Occipital lobe (tissue), 3 donors: ENCODE measurements at places on chromosomes 2 and 18.

DNA sequence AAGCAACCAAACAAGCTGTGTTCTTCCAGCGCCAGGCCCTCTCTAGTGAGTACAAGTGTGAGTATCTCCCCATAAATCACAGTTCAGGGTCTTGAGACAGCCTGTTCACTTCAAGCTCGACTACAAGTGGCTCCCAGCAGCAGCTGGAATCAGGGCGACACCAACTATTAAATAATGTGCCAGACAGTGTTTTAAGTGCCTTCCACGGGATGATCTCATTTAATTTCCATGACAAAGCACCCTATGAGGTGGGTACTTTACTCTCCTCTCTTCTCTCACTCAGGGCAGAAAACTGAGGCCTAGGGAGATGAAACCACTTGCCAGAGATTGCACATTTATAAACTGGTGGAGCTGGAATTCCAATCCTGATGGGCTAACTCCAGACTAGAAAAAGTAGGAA lies 2.6 kb upstream of the FAM136A start:
- DNase-seq, result no peak

DNA sequence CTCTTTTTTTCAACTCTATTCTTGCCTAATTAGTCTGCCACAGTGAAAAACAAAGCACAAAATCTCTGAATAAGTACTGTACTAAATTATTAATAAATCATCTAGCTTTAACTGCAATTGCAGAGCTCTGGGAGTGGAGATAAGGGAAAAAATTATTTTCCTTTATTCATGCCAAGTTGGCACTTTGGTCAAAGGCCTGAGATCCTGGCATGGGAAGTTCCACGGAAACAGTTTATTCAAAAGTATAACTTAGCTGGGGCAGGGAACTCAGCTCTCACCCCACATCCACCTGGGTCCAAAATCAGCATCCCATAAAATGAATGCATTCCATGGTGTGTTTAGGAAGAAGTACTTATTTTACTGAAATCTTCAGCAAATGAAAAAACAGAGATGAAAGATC lies 185.2 kb upstream of the APCDD1 start:
- DNase-seq, result no peak

DNA sequence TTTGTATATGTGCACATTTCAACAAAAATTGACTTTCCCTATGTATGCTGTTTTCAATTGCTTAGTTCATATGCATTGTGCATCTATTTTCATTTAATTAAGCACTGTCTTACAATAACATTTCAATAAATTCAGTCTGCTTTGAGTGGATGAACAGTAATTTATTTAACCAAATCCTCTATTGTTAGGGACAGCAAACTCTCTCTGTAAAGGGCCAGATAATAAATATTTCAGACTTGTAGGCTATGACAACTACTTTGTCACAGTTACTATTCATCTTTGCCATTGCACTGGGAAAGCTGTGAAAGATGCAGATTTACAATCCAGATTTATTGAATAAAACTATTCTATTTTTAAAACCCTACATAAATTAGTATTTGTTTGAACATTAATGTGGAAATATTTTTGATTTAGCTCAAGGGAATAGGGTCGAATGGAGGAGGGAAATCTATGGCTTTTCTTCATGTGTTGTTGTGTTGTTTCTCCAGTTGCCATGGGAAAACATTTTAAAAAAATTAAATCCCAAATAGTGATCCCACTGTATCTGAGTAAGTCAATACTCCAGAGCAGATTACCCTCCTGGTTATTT lies 14.2 kb upstream of the RAB27B start:
- DNase-seq, result no peak

DNA sequence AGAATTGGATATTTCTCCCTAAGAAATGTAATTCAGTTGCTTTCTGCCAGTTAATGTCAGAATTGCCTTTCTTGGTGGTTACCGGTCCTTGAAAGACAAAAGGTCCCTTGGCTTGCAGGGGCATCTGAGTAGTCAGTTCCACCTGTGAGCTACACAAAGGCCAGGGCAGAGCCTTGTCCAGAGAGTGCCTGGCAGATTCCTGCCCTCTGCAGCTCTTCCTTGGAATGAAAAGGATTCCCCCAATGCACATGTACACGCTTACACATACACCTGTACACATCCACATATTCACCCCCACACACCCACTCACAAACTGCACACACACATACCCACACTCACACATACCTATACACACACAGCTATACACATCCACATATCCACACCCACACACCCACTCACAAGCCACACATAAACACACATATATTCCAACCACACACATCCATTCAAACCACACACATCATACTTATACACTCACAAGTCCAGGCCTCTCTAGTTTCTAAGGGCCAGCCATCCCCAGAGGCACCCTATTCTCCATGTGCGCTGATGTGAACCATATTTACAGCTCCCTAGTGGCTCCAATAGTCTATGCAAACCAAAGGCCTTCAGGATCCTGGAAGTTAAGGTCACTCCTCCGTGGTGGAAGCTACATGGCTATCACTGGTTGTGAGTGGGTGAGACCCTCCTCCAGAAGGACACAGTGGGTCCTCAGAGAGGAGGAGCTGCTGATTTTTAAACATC lies 9.6 kb downstream of the CYRIA start:
- no peak for DNase-seq

GRCh38 chr2:225452677-225453076 lies 53.2 kb downstream of the NYAP2 start:
- no peak for DNase-seq

- no peak for DNase-seq
Measured at GRCh38 chr2:43285987-43286386, 59.6 kb upstream of the ZFP36L2 start.

GRCh38 chr18:42126586-42126985 lies 171.6 kb downstream of the PIK3C3 start:
- DNase-seq, result no peak

- DNase-seq, result no peak
Measured at GRCh38 chr2:172249334-172249733, 146.6 kb upstream of the DLX2 start.

DNA sequence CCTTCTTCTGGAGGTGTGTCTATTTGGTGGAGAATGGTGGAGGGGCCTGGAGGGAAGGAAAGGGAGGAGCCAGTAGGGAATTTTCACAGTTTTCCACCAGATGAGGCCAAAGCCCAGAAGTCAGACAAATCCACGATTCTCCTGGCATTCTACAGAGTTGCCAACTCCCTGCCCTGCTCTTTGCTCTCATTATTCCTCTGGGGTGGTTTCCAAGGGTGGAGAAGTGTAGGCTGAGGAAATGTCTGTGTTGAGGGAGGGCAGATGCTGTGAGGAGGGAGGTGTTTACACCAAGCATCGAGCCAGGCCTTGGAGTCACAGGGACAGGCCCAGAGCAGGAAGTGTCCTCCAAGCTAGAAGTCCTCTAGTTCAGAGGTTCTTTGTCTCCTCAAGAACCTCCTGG lies 124.1 kb upstream of the LGALSL start:
- no peak for DNase-seq

DNA sequence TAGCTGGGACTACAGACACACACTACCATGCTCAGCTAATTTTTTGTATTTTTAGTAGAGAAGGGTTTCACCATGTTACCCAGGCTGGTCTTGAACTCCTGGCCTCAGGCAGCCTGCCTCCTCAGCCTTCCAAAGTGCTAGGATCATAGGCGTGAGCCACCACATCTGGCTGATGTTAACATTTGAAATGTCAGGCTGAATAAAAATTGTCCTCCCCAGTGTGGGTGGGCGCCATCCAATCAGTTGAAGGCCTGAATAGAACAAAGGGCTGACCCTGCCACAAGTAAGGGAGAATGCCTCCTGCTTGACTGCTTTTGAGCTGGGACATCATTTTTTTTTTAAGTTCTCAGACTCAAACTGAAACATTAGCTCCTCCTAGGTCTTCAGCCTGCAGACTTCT lies 21.0 kb upstream of the RHOB start:
- DNase-seq, result no peak

GRCh38 chr2:96870626-96871255 lies 861 bp upstream of the SEMA4C start:
- DNase-seq, result peak; percentile 33

DNA sequence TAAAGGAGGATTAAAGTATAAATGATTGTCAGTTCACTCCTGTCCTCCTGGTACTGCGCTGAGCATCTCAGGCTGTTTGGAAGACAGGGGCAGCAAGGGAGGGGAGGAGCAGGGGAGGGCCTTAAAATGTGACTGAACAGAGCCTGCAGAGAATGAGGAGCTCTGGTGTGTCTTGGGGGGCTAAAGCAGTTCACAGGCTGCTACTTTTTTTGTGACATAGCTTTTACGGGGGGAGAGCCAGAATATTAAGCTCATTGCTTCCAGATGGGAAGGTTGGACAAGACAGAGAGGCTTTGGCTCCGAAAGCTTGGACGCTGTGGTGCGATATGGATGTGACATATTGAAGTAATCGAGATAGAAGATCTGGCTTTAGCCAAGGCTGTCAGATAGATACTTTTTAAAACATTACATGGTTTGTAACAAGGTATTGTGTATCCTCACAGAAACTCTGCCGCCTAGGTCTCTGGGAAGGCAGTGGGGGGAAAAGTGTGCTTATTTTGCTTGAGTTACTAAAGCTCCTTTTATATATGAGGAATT lies 40.5 kb downstream of the RDH14 start:
- no peak for DNase-seq

DNA sequence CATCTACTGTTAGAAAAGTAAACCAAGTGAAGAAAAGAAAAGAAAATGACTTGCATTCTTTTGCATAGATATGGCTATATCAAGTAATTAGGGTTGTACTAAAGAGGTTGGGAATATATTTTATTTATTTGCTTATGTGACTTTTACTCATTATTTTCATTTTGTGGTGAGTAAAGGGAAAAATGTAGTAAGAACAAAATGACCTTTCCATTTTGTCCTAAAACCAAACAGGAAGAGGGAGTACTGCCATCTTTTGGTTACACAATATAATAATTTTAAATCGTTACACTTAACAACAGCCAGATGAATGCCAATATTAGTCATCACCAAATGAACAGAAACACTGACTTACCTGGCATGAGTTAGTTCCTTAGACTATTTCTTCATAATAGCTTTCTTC lies 47.3 kb upstream of the NDUFV2 start:
- DNase-seq, result no peak

DNA sequence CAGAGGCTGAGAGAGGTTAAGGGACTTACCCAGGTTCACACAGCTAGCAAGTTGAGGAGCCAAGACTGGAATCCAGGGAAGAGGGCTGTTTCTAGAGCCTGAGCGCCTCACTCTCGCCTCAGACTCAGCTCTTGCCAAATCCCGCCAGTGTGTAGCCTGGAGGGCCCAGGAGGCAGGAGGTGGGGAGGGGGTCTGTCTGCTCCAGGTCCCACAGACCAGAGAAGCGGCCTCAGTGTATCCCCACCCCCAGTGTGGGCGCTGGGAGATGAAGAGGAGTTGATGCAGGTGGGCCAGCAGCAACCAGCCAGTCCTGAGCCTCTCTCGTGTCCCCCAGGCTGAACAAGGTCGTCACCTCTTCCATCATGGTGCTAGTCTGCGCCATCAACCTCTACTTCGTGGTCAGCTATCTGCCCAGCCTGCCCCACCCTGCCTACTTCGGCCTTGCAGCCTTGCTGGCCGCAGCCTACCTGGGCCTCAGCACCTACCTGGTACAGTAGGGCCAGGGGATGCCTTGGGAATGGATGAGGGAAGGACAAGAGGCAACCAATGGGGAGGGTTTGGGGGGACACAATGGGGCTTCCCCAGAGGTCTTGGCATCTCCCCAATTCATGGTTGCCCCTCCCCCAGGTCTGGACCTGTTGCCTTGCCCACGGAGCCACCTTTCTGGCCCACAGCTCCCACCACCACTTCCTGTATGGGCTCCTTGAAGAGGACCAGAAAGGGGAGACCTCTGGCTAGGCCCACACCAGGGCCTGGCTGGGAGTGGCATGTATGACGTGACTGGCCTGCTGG lies 5.2 kb upstream of the CTDSP1 start:
- no peak for DNase-seq

GRCh38 chr2:153476816-153477635 lies 1.5 kb downstream of the RPRM start:
- DNase-seq, result no peak

DNA sequence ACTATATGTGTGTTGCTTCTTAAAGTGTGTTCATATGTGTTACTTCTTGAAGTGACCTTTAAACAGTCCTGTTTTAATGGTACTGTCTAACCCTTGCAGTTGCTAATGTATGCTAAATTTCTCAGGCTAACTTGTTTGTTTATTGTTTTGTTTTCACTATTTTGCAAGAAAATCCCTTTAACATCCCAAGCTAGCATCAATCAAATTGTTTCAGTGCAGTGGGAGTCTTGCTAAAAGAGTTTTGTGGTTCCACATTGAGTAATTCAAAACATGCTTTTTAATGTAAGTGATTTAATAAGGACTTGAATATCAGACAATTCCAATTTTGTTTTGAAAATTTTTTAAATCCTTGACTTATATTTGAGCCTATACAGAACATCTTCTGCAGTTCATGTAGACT lies 3.6 kb downstream of the SH3RF3 start:
- DNase-seq, result no peak

DNA sequence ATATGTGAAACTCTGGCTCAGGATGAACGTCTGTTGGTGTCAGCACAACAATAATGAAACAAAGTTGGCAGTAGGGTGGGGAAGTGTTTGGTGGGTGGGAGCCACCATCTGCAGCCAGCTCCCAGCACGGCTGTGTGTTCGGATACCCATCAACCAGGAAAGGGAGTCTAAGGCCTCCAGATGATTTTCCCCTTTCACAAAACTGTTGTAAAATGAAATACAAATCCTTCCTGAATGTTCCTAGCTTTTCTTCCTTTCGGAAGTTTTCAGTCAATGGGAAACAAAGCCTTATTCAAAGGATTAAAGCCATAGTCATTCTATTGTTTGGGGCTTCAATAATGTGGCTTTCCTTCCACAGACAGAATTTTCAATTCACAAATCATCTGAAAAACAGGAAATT lies 14.5 kb upstream of the DARS1 start:
- DNase-seq, result no peak

DNA sequence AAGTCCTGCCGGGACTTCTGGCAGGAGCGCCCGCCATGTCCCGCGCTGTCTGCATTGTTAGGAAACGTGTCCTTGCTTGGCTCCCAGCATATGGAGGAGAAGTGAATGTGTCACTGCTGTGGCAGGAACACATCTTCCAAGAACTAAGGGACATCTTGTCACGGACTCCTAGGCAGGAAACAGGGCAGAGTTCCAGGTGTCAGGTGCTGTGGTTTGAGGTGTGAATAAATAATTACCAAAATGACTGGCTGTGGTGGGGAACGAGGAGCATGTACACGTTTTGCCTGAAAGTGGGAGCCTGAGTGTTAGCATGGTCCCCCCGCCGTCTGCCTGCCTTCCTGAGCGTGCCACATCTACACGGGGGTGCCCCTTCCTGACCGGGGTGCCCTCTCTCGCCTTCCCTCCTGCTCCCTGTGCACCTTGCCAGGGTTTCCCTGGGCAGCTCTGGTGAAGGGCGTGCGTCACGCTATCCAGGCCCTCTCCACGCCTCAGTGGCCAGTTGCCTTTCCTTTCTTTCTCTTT lies 237.5 kb downstream of the LDLRAD4 start:
- DNase-seq, result no peak

GRCh38 chr2:190974629-190975361 lies 39.2 kb downstream of the STAT1 start:
- no peak for DNase-seq

- DNase-seq, result peak; percentile 88
Measured at GRCh38 chr2:62505750-62506420, at the start of gene TMEM17. TSS of gene TMEM17 (minus strand) at chr2:62506195. CDS start at chr2:62506129, 66 bp downstream.
